ENCODE measurements at places on chromosomes 16 and 17.

- DNase-seq = no peak
These were observed 19.6 kb downstream of the NT5M start for GRCh38 chr17:17322516-17323510.

GRCh38 chr16:15403392-15403995 lies 7.9 kb downstream of the MPV17L start:
- DNase-seq = no peak

DNA sequence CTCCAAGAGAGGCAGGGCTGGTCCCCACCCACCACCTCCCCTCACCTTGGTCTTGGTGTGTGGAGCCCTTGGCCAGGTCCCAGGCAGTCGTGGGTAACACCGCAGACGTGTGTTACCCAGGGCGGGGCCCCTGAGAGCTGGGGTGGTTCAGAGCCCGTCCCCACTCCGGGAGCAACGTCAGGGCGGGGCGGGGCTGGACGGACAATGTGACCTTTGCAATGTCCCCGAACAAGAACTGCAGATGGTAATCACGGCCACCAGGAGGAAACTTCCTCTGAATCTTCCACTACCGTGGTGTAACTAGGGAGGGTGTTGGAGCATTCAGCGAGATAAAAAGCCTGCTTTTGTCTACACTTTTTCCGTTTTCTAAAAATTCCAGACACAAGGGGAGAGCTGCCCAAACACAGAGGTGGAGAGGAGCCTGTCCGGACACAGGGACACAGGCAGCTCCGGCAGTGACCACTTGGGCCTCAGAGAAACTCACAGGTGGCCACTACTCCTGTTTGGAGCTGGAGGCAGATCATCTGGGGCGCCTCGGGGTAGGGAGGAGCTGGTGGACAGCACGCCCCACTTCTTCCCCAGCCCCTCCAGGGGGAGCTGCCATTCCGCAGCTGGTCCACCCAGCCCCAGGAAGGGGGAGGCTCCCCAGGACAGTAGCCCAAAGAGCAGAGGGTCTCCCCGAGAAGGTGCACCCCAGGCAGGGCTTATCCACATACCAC lies 14.2 kb upstream of the SLC38A10 start:
- DNase-seq = no peak

GRCh38 chr17:63974594-63975192 lies 2.0 kb upstream of the SCN4A start:
- no peak for DNase-seq

DNA sequence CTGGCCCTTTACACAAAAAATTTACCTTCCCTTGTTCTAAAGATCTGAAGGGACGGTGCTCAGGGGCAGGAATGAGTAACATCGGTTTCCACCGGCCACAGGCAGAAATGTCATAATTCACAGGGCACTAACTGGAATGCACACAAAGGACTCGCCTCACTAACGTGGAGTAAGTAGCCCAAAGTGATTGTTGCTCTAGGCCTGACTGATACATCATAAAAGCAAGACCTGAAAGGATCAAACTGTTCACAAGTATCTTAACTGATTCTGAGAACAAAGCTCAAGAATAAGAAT lies 8.9 kb upstream of the TCF25 start:
- no peak for DNase-seq

DNA sequence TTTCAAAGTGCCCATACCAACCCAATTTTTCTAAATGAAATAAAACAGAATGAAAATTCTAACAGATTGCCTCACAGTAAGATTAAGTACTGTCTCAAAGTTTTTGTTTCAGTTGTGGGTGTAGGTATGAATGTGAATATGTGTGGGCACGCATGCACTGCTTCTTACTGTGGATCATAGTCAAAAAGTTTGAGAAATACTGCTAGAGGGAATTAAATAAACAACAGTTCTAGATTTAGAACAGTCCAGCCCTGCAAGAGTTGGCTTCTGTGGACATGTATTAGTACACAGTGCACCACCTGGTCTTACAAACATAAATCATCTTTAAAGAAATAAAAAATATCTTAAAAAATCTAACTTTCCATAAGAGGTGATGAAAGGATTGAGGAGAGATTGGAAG lies 8.4 kb downstream of the ZNF652 start:
- no peak for DNase-seq

- no peak for DNase-seq
These were observed 10.4 kb upstream of the KDM6B start for GRCh38 chr17:7823581-7824001.

GRCh38 chr16:84929421-84930297 lies 81.7 kb downstream of the ZDHHC7 start:
- no peak for DNase-seq

GRCh38 chr17:73227379-73227778 lies 34.3 kb downstream of the CPSF4L start:
- no peak for DNase-seq

DNA sequence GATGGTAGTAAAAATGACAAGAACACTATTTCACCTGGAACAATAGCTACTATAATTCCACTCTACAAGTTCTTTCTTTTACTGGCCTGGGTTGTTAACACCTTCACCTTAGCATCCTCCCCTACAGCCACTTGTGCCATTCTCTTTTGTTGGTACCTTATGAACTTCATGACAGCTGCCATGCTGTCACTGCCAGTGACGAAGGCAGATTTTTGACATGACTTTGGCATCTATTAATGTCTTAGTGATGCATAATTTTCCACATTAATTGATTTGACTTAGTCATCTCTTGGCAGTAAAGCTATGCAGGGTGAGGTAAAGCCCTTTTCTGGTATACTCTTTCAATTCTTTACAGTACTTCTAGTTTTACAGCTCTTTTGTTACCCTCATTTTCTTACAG lies 207.9 kb downstream of the TANC2 start:
- DNase-seq = no peak

GRCh38 chr17:6497496-6498221 lies 53.4 kb downstream of the PIMREG start:
- DNase-seq = no peak

DNA sequence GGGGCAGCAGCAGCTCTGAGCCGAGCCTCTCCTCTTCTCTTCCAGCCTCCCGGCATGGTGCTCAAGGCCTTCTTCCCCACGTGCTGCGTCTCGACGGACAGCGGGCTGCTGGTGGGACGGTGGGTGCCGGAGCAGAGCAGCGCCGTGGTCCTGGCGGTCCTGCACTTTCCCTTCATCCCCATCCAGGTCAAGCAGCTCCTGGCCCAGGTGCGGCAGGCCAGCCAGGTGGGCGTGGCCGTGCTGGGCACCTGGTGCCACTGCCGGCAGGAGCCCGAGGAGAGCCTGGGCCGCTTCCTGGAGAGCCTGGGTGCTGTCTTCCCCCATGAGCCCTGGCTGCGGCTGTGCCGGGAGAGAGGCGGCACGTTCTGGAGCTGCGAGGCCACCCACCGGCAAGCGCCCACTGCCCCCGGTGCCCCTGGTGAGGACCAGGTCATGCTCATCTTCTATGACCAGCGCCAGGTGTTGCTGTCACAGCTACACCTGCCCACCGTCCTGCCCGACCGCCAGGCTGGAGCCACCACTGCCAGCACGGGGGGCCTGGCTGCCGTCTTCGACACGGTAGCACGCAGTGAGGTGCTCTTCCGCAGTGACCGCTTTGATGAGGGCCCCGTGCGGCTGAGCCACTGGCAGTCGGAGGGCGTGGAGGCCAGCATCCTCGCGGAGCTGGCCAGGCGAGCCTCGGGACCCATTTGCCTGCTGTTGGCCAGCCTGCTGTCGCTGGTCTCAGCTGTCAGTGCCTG lies 4.4 kb downstream of the PIGQ start:
- DNase-seq = no peak

DNA sequence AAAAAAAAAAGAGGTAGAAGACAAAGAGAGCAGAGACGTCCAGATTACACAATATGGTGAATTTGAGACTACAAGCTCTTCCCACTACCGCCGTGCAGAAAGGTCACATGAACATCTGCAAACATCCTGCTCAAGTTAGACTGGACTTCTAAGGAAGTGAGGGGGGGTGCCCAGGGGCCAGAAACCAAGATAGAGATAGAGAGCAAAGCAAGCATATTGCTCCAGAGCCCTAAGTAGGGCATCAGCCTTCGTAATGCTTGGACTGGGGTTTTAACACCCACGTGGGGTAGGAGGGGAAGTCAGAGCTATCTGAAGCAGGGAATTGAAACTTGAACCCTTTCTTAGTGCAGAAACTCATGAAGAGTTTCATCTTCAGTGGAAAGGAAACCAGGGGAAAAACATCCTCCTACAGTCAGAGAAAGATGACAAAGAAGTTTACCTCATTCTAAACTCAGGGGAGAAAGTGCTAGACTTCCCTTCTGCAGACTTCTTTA lies 8.7 kb downstream of the CLEC19A start:
- no peak for DNase-seq

- DNase-seq = no peak
These were observed 17.4 kb upstream of the MAP3K14 start for GRCh38 chr17:45334231-45334630.

GRCh38 chr16:28182183-28182582 lies 29.6 kb downstream of the XPO6 start:
- DNase-seq = no peak

GRCh38 chr16:71201054-71201453 lies 29.5 kb downstream of the HYDIN start:
- DNase-seq = no peak

DNA sequence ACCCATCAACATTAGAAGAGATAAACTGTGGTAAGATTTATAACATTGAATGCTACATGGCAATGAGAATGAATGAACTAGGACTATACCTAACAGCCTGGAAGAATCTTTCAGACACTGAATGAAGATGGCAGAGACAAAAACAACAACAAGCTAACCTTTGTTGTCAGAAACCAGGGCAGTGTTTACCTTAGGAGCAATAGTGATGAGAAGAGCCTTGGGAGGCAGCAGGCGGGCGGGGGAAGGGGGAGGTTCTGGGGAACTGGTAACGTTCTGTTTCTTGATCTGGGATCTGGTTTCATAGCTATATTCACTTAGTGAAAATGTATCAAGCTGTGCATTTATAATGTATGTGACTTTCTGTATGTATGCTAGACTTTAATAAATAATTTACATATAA lies 139.0 kb upstream of the TNRC6C start:
- DNase-seq = no peak

DNA sequence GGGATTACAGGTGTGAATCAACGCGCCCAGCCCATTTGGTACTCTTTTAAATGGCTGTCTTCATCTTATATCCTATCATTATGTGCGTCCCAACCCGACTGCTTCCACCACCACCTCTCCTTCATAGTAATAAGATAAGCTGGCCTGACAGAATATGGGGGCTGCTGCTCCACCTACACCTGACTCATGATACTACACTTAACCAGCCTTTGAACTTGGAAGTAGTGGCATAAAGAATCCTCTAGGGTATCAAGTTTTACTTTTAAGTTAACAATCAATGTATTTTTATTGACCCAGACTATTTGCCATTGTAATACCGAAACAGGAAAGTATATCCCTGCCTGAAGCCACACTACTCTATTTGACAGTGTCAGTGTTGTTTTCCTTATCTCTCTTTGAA lies 18.8 kb downstream of the PDZD9 start:
- no peak for DNase-seq

DNA sequence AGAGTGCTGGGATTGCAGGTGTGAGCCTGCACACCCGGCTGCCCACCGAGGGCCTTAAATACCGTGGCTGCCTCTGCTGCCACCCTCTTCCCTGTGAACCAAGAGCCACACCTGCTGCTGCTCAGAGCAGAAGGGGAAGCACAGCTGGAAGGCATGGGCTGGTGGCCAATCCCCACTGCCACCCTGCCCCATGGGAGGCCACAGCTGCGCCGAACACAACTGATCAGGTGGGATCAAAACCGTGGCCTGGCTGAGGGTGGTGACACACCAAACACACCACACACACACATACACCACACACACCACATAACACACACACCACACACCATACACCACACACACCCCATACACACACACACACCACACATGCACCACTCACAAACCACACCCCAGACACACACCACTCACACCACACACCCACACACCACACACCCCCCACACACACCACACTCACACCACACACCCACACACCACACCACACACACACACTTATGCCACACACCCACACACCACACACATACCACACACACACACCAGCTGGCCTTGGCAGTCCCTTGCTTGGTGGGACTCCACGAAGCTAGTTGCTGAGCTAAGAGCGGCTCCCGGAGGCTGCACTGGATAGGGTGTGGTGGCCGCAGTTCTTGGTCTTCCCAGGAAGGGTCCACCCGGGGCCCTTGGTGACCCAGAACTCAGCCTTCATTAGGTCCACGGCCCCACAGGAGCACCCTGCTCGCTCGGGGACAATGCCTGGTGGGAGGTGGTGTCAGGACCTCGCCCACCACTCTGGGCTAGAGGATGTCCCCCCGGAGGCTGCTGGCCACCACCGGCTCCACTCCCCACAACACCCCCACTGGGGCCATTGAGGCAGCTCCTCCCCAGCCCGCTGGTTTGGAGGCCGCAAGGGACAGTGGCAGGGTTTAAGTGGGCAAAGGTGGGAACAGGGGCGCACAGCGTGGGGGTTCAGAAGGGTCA lies 14.9 kb downstream of the CEP131 start:
- no peak for DNase-seq

- DNase-seq = no peak
These were observed 3.2 kb downstream of the DLG4 start for GRCh38 chr17:7216242-7217112.

DNA sequence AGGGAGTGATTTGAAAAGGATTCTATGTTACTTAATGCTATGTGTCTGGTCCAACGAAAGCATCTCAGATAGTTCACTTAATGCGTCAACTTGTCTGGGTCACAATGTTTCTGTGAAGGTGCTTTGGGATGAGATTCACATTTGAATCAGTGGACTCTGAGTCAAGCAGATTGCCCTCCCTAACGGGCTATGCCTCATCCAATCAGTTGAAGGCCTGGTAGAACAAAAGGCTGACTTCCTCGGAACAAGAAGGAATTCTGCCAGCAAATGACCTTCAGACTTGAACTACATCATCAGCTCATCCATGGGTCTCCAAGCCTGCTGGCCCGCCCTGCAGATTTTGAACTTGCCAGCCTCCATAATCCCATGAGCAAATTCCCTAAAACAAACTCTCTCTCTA lies 15.2 kb downstream of the EMP2 start:
- no peak for DNase-seq

- DNase-seq = no peak
These were observed 173.4 kb downstream of the RAB11FIP4 start for GRCh38 chr17:31564883-31565301.

DNA sequence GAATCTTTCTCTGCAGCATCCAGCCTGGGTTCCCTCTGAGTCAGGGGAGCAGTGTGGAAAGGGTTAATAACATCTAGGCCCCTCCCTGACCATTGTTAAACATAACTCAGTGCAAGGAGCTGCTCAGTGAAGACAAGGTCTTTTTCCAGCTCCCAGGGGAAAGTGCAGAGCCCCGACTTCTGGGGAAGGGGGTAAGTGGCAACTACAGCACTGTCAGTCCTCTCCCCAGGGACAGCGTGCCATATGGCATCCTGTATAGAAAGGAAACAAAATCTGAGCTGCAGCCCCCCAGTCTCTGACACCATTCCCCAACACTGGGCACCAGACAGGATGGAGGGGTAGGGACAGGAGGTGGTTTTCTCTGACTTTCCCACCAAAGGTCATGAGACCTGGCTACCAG lies 7.8 kb downstream of the MRPL27 start:
- no peak for DNase-seq

GRCh38 chr17:70318051-70318450 lies 148.7 kb downstream of the KCNJ2 start:
- no peak for DNase-seq
